ENCODE measurements at places on chromosomes 4 and X. TPM values are rescaled to one million over a fixed set of nuclear protein-coding genes. Genes with fewer than 3 reads are reported as not detected.

The SLC10A4 gene
- polyA plus RNA-seq, result not detected

The ASMTL gene
- 42.3 TPM for polyA plus RNA-seq

The SMIM31 gene
- not detected for polyA plus RNA-seq

The NR3C2 gene
- 6.8 TPM for polyA plus RNA-seq

The DMD gene
- not detected for polyA plus RNA-seq

The ARMCX1 gene
- polyA plus RNA-seq, result 2.2 TPM

All from naive thymus-derived CD8-positive, alpha-beta T cell (primary cell).